ENCODE measurements at places on chromosomes 6 and 20. TPM values are rescaled to one million over a fixed set of nuclear protein-coding genes. Genes with fewer than 3 reads are reported as not detected.

The ZHX3 gene
- 6.6 TPM for polyA plus RNA-seq

The CBFA2T2 gene
- polyA plus RNA-seq: 8.5 TPM

The KCNK5 gene
- polyA plus RNA-seq: 2.5 TPM

The CRNKL1 gene
- polyA plus RNA-seq: 13.0 TPM

The RNF217 gene
- polyA plus RNA-seq: 3.4 TPM

The FHL5 gene
- 1.3 TPM for polyA plus RNA-seq

The PAK5 gene
- polyA plus RNA-seq: 0.39 TPM

The PRRT1 gene
- 1.8 TPM for polyA plus RNA-seq

The MUCL3 gene
- 5.2 TPM for polyA plus RNA-seq
